ENCODE measurements at places on chromosomes 12 and 14.
A peak's percentile ranks its signal among the peaks of the same experiment; 100 is the strongest.

DNA sequence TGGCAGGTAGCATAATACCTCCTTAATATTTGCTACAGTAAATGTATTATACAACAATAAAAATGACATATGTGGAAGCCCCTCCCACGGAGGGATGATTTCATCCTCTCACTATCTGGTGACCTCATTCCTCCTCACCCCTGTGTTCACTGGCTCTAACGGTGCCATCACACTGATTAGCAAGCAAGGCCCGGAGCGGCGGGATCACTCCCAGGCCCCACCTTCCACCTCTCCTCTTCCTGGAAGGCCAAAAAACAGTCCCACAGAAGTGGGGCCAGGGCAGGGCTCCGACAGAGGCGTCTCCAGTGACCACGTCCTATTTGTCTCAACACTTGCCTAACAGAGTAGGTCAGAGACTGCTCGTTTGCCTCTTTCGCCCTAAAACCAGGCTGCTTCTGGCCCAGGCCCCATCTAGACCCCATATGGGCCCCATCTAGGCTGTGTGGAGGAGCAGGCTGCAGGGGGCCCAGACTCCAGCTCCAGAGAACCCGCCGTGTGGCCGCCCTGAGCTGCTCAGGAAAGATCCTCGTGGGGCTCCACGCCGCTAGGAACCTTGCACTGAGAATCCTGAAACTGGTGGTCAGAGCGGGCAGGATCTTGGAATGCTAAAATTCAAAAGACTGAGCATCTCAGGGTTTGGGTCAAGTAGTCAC is 3.7 kb downstream of the SELPLG start:
- peak; percentile 71 for DNase-seq

DNA sequence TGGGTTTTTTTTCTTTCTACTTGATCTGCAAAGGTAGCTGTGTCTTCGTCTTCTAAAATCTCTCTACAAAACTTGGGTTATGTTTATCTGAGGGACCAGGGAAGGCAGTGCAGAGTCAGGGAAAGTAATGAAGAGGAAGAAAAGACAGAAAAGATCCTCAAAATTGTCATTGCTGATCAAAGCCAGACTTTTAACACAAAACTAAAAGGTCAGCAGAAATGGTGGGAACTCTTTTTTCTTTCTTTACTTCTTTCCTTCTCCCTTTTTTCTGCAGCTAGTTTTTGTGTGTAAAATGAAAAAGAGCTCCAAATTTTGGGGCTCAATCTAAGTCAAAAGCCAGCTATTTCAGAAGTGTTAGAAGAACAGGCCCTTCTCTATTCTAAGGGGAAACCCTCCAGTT is 11.9 kb downstream of the DPF3 start:
- no peak for DNase-seq

GRCh38 chr12:119036878-119037825 is 55.8 kb downstream of the SRRM4 start:
- no peak for DNase-seq

DNA sequence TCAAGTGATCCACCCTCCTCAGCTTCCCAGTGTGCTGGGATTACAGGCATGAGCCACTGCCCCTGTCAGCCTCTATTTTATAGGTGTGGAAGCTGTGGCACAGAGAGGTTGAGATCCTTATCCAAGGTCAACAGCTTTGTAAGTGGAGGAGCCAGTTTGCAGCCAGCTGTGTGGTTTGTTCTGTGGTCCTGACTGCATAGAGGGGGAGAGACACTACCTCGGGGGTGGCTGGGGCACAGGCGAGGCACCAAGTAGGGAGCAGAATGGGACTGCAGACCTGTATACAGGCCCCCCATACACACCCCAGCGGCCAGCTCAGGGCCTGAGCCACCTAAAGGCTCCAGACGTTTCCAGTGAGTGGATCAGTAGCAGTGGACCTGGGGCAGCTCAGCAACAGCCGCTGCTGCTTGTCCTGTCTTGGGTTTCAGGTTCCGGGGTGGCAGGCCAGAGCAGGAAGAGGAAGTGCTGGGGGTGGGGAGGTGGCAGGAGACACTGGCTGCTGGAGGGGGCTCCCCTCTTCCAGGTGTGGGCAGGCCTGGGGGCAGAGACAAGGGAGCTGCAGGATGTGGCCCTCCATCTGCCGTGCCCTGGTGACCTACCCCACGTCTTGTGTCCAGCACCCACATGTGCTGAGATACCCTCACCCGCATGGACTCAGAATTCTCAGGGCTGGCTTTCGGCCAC is 11.0 kb downstream of the ORAI1 start:
- peak; percentile 49 for DNase-seq

- DNase-seq, result peak; percentile 13
Measured at GRCh38 chr12:10722502-10722904, 620 bp downstream of the YBX3 start.

- DNase-seq, result no peak
Measured at GRCh38 chr14:65268594-65268993, 143.9 kb upstream of the FUT8 start.

- DNase-seq, result no peak
Measured at GRCh38 chr12:104276273-104277131, 27.0 kb upstream of the EID3 start.

- no peak for DNase-seq
Measured at GRCh38 chr14:92792885-92793284, 1.2 kb upstream of the GOLGA5 start.

GRCh38 chr12:47557386-47557785 is 148.4 kb downstream of the RPAP3 start:
- DNase-seq, result no peak

DNA sequence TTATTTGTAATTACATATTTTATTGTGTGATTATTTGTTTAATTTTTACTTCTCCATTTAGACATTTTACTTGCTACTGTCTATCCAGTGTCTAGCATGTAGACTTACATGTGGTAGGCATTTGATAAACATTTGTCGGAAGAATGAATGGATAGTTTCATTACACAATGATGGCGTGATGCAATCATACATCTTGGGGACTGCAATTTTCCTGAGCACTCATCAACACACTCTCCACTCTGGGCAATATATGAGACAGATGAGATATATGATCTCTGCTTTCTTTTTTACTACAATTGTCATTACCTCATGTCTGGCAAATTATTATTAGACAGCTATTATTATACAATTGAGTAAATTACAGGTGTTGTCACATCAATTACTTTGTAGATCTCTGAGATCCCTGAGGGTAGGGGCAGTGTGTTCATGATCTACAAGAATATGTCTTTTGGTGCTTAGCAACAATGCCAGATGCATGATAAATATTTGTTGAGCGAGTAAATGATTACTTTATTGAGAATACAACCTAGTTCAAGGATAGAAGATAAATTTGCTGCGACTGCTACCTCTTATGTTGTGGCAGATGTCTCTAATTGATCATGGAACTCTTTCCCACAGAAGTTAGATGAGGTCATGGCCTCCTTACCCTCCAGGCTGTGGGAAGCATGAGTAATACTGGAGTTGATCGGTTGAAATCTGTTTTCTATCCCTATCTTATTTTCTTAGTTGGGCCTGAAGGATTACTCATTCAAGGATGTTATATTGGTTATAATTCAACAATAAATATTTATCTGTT is 416.0 kb downstream of the LRIG3 start:
- DNase-seq, result no peak

- DNase-seq, result no peak
Measured at GRCh38 chr14:22781301-22781991, 15.0 kb downstream of the OXA1L start.

- DNase-seq, result no peak
Measured at GRCh38 chr12:77685112-77685511, 145.6 kb upstream of the NAV3 start.

DNA sequence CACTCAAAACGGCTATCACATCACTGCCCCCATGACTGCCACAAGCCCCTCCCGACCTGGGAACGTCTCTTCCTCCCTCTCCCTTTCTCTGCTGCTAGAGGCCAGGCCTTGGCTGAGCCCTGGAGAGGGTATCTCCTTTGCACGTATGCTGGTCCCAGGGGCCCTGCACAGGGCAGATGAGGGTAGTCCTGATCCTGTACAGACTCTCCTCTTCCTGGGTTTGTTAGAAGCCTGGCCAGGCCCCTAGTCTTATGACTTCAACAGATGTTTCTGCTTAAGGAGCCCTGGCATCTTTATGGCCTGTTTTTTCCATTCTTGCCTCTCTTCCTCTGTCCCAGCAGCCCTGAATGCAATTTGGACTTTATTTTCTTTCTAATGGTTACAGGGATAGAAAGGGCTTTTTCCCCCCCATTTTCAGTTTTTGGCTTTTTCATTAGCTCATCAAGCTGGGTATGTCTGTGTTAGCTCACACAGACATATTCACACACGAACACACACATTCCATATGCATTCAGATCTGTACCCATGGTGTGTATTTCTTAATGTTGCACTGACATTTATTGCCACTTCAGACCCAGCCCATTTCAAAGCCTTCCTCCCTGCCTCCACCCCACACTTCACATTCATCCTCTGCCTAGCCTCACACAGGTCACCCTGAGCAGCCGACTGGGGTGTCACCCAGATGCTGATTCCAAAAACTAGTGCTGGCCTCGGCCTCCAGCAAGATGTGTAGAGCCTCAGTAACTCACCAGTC is 203.2 kb downstream of the ZFP36L1 start:
- DNase-seq, result no peak

- DNase-seq, result no peak
Measured at GRCh38 chr14:95481391-95482022, 34.9 kb downstream of the SYNE3 start.

- no peak for DNase-seq
Measured at GRCh38 chr12:53234271-53234914, 2.4 kb upstream of the RARG start.

- no peak for DNase-seq
Measured at GRCh38 chr12:3698218-3698974, 54.5 kb downstream of the CRACR2A start.

DNA sequence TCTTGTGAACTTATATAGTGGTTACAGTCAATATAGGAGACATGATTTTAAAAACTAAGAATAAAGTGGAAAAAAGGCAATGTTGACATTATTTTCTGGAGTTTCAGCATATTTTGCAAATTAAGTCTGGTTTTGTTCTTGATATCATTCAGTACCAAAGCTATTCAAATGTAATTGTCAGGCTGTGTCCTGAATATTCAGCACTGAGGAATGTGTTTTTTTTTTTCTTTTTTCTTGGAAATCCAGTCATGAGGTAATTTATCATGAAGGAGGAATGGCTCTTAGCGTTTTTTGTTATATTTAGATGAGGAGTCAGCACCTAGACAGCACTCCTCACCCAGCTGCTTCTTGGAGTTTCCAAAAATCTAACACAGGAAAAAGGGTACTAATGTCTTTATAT is 225.5 kb downstream of the CCDC91 start:
- DNase-seq, result no peak

DNA sequence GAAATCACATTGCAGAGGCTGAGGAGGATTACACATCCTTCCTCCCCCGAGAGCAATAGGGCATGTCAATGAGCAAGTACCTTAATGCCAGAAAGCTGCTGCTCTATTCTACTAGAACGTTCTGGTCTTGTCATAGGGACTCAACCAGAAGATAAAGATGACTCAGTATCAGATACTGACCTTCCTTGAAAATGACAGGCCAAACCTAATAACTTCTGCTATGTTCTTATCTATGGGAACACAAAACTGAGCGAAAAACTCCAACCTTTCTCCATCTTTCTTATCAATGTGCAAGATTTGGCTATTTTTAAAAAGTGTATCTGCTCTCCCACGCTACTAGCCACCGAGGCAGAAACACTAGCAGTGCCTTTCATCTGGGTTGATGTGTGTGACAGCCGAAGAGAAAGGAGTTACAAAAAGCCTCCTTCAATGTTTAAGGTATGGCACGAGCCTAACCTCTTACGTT is 5.5 kb downstream of the CCDC92 start:
- no peak for DNase-seq

GRCh38 chr12:70971001-70971794 is 50.7 kb upstream of the PTPRR start:
- DNase-seq, result no peak

DNA sequence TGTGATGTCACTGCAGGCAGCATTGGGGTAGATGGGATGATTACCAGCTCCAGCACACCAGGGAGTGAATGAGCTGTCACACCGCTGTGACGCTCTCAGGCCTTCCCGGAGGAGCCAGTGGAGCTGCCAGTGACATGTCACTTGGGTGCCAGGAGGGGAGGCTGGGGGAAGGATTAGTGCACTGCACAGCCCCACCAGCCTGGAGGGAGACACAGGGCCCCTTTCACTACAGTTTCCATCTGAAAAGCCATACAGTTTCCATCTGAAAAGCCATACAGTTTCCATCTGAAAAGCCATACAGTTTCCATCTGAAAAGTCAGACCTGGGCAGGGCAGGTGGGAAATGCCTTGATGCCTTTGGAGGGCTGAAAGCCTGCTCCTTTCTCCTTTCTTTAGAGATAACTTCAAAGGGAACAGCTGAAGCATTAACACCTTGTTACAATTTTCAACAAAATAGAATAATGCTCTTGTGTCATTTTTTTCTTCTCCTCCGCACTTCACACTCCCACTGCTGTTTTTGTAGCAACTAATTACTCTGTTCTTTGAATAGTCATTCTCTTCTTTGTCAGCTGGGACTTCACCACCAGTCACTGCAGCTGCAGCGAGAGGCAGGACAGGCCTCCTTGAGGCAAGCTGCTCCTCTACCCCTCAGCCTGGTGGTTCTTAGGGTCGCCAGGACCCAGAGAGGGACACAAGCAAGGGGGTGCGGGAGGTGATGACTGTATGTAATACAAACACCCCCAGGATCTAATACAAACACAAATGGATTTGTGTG is 256.9 kb upstream of the RGS6 start:
- no peak for DNase-seq

GRCh38 chr12:122984612-122985337 is 4.3 kb downstream of the ARL6IP4 start:
- no peak for DNase-seq

GRCh38 chr12:116210131-116210530 is 67.4 kb downstream of the MED13L start:
- no peak for DNase-seq

DNA sequence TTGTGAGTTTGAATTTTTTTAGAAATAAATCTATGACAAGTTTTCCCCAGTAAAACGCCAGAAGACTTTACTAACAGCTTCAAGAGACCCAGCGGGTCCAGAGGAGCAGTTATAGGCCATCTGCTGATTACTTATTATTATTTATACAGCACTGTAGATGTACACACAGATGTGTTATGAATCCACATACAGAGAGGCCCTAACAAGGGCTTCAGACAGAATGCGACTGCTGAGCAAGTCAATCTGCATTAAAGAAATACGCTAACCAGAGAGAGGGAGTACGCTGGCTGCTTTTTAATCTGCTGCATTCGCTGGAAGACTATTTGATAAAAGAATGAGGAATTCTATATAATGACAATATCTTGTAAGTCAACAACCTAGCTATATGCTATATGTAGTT is 32.5 kb downstream of the ATF7 start:
- no peak for DNase-seq

GRCh38 chr12:96108321-96108720 is 72.9 kb upstream of the LTA4H start:
- DNase-seq, result peak; percentile 28

- DNase-seq, result no peak
Measured at GRCh38 chr12:107571492-107571891, 114.1 kb upstream of the PWP1 start.

DNA sequence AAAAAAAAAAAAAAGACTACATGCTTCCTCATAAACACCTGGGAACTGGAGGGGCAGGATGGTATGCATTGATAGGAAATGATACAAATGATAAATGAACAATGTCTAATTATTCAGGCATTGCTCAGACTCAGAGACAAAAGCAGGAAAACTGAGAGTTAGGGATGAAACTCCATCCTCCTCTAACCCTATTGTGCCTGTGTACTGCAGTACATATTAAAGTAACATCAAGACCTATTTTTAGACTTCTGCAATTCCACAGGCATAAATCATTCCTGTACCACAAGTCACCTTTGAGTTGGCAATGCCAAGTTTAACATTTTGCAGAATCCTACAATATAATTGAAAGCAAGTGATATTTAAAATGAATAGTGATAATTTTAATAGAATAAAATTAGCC is 156.5 kb upstream of the USP15 start:
- no peak for DNase-seq

- DNase-seq, result no peak
Measured at GRCh38 chr12:91274916-91275315, 92.3 kb upstream of the DCN start.
